ENCODE measurements at places on chromosomes 2 and 18.

- no peak for DNase-seq
Observed at GRCh38 chr18:28404694-28405093, 227.8 kb upstream of the CDH2 start.

- no peak for DNase-seq
Observed at GRCh38 chr2:204842661-204843485, 297.6 kb downstream of the PARD3B start.

GRCh38 chr2:43943809-43944452 lies 51.9 kb downstream of the LRPPRC start:
- no peak for DNase-seq

DNA sequence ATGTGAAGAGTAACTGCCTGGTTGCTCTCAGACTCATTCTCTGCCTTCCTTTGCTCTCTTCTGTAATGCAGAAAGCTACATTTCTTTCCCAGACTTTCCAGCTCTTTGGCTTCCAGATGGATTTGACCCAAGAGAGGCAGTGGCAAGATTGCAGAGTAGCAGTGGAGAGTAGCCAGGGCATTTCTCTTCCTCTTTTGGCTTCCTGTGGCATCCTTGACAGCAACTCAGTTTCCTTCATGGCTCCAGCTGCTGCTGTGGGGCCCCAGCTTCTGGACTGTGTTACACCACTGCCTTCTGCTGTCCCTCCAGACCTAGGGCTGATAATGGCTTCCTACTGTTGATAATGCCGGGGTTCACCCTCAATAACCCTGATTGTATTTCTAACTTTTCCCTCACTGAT lies 469.4 kb upstream of the SPRED2 start:
- DNase-seq, result no peak

DNA sequence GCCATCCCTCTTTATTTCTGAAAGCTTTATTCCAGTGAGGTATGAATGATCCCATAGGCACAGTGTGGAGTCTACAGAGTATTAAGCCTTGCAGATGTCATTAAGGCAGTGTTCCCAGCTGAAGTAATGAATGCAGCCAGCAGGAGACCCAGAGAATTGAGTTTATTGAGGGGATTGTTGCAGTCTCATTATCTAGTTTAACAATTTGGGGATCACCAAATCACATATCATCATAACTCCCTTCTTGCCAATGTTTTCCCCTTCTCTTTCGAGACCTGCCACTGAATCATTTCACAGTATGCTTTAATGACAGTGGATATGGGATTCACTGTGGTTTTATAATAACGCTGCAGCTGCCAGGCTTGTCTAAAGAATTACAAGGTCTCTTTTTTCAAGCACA lies 249.3 kb upstream of the FSHR start:
- no peak for DNase-seq

GRCh38 chr2:62803961-62804360 lies 98.4 kb downstream of the EHBP1 start:
- no peak for DNase-seq

- no peak for DNase-seq
Observed at GRCh38 chr2:192157776-192158175, 37.0 kb downstream of the TMEFF2 start.

- DNase-seq, result no peak
Observed at GRCh38 chr2:235934059-235934773, 234.0 kb downstream of the GBX2 start.

- no peak for DNase-seq
Observed at GRCh38 chr18:23073996-23074606, 61.2 kb upstream of the CABLES1 start.

GRCh38 chr2:29114946-29115609 lies at the start of gene CLIP4:
CLIP4 (plus strand) TSS chr2:29115415; CDS start chr2:29121389, 5,974 bp downstream.
- DNase-seq, result peak; percentile 48

DNA sequence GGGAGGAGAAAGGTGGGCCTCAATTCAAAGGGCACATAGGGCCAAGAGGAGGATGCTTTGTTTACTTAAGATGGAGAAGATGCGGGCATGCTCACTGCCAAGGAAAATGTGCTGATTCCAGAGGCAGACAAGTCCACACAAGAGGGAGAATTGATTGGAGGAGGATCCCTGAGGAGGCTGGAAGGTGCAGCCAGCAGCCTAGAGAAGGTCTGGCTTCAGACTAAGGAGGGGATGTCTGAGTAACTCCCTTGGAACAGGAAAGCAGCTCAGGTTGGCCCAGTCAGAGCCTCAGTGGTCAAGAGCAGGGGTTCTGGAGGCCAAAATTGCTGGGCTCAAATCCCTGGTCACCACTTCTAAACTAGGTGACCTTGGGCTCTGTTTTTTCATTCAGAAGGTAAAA lies 265.5 kb upstream of the NCKAP5 start:
- DNase-seq, result no peak

GRCh38 chr2:9092383-9093282 lies 89.1 kb upstream of the MBOAT2 start:
- no peak for DNase-seq

DNA sequence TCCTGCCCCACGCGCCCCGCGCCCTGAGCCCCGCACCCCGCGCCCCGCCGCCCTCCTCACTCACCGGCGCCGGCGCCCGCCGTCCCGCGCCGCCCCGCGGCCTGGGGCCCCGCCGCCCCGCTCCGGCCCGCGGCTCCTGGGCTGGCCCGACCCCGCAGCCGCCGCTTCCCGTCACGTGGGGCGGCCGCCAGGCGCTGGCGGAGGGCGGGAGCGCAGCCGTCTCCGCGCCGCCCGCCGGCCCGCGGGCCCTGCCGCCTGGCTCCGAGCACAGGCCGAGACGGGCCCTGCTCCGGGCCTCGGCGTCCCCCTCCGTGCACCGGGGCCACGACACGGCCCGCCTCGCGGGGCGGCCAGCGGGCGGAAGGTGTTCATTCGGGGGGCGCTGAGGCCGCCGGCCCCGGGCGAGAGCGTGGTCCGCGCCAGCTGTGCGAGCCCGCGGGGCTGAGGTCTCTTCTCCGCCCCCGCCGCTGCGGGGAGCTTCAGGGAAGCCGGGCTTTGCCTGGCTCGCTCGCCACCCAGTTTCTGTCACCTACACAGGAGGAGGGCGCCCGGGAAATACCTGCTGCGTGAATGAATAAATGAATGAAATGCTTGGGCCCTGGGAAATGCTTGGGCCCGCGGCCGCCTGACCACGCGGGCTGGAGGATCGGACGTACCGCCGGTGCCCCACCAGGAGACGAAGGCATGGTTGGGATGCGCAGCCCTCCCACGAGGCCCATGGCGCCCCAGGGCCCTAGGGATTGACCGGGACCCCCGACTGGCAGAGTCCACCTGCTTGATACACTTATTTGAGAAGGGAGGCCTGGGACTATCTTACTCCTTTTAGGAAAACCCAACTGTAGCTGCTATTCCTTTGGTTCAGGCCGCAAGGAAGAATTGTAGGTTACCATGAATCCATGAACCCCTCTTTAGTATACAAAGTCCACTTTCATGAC lies at the start of gene TGFBRAP1:
Gene TGFBRAP1 (minus strand): TSS at position 175 of the 935 bp plus-strand sequence. CDS start 21,434 bp downstream, outside the sequence.
- DNase-seq, result peak; percentile 38

DNA sequence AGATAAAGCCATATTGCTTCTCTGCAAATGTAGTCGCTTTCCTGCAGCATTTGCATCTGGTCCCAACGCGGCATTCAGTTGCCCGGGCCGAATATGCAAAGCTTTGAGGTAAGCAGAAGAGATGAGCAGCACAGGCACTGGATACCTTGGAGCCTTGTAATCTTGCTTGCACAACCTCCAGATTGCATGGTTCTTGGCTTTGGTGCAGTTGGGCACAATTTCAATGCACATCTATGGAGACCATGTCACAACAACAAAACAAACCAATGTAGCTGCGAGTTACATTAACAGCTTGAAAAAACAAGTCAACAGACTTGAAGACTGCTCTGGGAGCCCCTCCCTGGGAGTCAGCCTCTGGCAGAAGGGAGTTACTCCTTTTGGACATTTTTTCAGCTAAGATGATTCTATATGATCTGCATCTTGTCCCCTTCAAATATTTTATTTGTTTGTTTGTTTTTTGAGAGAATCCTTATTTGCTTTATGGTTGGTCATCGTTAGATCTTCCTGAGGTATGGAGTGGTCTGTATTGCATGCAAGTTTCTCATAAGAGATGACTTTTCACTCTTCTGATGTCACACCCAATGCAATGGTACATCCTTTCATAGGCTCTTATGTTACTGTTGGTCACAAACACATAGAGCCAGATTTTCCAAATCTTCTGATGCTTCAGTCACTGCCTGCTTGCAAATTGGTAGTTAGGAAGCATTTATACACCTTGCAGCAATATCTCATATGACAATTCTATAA lies 113.5 kb downstream of the EFEMP1 start:
- DNase-seq, result no peak

- no peak for DNase-seq
Observed at GRCh38 chr2:134420259-134420658, 166.4 kb downstream of the MGAT5 start.

GRCh38 chr2:28748176-28748575 lies 3.5 kb upstream of the PPP1CB start:
- no peak for DNase-seq

- DNase-seq, result no peak
Observed at GRCh38 chr2:43081131-43081765, 145.2 kb downstream of the ZFP36L2 start.

GRCh38 chr2:105262651-105263091 lies 21.1 kb downstream of the GPR45 start:
- DNase-seq, result no peak

DNA sequence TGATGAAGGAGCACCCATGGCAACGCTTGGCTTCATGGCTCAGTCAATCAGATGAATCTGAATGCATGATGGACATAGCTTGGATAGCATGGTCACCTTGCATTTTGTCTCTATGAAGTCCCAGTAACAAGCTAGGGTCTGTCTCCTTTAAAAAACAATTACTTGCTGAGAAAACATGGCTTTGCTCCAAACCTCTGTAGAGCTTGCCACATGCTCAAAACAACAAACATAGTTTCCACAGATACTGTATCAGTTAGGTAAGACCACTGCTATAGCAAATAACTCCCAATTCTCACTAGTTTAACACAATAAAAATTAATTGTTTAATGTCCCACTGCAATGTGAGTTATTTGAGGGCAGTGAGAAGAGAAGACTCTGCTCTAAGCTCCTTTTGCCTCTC lies 401.0 kb downstream of the IRS1 start:
- no peak for DNase-seq

GRCh38 chr2:192002418-192002817 lies 155.5 kb upstream of the CAVIN2 start:
- DNase-seq, result no peak

- DNase-seq, result no peak
Observed at GRCh38 chr2:24233321-24233720, 58.5 kb downstream of the FAM228A start.

- DNase-seq, result no peak
Observed at GRCh38 chr18:7830468-7830867, 263.4 kb downstream of the PTPRM start.

GRCh38 chr2:163612332-163612731 lies 123.5 kb downstream of the FIGN start:
- DNase-seq, result no peak

DNA sequence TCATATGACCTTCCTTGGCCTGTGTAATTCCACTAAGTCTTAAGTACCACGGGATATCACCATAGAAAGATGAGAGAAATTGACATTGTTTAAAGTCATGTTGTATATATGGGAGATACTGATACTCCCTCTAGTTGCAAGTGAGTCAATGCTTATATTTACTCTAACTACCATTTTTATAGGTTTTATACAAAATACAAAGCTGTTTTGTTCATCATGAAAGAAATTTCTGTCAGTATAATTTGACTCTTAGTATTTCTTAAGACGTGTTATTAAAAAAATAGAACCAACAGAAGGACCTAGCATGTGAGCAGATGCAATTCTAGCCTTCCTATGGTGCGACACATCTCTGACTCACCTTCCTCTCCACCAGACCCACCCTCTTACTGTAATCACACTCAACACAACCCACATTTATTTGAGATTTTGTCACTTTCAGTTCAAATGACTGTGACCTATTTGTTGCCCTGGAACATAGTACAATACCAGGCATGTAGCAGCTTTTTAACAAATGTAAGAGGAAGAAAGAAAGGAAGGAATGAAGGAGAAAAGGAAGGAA lies 453.1 kb downstream of the CMPK2 start:
- no peak for DNase-seq

DNA sequence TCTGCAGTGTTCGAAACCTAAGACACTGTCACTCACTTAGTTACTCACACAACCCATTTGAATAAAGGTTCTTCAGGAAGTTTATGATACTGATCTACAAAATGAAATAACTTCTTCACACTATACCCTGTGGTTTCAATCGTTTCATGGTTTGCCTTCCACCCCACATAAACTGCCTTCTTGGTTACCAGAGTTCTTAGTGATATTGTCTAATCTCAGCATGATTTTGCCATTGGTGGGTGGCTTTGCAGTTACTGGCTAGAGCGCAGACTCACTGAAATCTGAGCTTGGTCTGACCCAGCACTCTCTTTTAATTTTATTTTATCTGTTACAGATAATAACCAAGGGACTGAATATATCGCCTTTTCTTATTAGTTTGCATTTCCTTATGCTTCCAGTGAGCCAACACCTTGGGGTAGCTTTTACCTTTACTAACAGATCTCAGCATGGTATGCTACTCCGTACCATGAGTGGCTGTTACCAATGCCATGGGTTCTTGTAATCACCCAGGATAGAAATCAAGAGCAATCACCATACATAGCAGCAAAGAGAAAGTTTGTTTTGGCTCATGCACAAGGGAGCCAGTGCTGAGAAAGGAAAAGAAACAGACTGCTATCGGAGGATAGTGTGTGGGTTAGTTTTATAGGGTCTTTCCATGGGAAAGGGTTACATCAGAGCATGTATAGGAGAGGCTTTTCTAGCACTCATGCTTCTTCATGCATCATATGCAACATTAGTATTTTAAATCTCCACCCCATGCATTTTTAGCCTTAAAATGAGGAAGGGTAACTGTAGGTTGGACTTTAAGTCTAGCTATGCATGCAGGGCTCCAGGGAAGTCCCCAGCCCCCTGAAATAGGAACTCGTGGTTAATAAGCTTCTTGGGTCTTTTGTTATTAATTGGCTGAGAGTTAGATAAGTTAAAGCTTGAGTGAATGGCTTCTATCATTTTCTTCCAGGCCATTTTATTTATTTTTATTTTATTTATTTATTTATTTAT lies 33.3 kb downstream of the ANXA4 start:
- DNase-seq, result no peak

DNA sequence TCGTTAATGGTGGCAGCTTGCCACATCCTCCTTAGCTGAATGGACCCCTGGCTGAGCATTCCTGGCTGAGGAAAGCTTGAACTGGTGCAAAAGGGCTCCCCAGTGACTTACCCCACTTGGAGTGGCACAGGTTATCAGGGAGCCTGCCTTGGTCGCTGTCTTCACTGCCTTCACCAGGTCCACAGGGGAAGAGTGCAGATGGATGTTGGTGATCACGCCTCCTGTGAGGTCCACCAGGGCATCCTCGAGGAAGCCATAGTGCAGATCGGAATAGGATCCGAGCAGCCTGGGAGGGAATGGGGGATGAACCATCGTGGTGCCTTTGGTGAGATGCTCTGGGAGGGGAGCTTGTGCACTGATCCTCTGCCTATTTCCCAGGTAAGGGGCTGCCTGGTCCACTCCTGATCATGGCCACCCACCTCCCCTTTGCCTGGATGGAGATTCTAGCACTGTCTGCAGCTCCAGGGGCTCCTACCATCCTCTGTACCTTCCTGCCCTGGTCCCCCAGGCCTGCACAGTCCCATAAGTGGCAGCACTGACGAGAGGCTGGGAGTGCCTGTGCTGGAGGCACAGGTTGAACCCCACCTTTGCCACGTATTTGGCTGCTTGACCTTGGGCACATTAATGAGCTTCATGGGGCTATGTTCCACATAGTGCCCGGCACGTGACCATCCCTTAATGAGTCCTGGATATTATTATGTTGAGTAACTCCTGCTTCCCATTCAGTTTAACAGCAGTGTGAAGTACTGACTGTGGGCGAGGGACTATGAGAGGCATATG lies 43.0 kb downstream of the CAPN13 start:
- no peak for DNase-seq
